ENCODE measurements at places on chromosomes 16 and 17. TPM values are rescaled to one million over a fixed set of nuclear protein-coding genes. Genes with fewer than 3 reads are reported as not detected.

- H3K4me1 ChIP-seq = no peaks in the 10 kb centered on the region
- no peaks in the 10 kb centered on the region for H3K36me3 ChIP-seq
- no peak overlapping the region for H3K4me3 ChIP-seq
- no peak overlapping the region for H3K27ac ChIP-seq
Measured at GRCh38 chr16:22267764-22268163, 29.4 kb upstream of the POLR3E start.

- no peak for DNase-seq
- no peaks in the 10 kb centered on the region for H3K27me3 ChIP-seq
- no peak overlapping the region for H3K27ac ChIP-seq
- H3K4me3 ChIP-seq = no peak overlapping the region
- no peaks in the 10 kb centered on the region for H3K4me1 ChIP-seq
Measured at GRCh38 chr16:75761108-75761507, 34.8 kb upstream of the CPHXL start.

- 0 out of 2 replicates have a peak, but pooled peaks cover 9% of the 10 kb centered on the region for H3K27me3 ChIP-seq
- H3K36me3 ChIP-seq = no peaks in the 10 kb centered on the region
Measured at GRCh38 chr16:53370827-53371226, 63.4 kb upstream of the RBL2 start.

- no peak for DNase-seq
- H3K4me3 ChIP-seq = no peak overlapping the region
- no peak overlapping the region for H3K27ac ChIP-seq
- H3K36me3 ChIP-seq = no peaks in the 10 kb centered on the region
- no peaks in the 10 kb centered on the region for H3K4me1 ChIP-seq
Measured at GRCh38 chr17:51344532-51344931, 84.2 kb downstream of the UTP18 start.

DNA sequence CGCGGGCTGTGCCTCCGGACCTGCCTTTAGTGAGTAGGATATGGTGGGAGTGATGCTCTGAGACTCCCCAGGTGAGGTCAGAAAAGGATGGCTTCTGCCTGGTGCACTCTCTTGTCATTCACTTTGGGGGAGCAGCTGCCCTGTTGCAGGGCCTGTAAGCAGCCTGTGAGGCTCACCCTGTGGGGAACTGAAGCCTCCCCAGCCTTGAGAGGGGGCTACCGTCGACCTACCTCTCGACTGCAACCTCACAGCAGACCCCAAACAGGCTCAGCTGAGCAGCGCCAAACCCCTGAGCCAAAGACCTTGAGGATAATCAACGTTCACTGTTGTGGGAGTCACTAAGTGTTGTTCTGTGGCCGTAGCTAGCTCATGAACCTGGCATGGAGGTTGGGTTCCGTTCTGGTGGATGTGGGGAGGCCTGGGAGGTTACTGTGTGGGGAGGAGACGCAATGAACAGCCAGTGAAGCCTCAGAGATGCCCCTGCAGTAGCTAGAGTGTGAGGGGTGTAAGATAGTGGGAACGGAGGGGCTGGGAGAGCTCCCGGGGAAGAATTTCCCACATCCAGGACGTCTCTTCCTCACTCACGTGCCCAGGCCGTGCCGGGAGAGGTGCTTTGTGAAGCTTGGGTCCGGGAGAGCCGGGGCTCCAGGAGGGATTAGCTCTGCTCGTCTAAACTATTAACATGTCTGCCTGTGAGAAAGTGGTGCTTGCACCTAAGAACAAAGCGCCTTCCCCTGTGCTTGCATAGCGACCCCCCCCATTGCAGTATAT lies 38.8 kb downstream of the METRNL start:
- no peaks in the 10 kb centered on the region for H3K4me1 ChIP-seq
- H3K36me3 ChIP-seq = no peaks in the 10 kb centered on the region
- H3K4me3 ChIP-seq = no peak overlapping the region
- no peak for DNase-seq
- H3K27me3 ChIP-seq = no peaks in the 10 kb centered on the region
- no peak overlapping the region for H3K27ac ChIP-seq

GRCh38 chr16:72991211-72991610 lies 56.7 kb downstream of the ZFHX3 start:
- no peaks in the 10 kb centered on the region for H3K27me3 ChIP-seq
- no peak for DNase-seq
- no peak overlapping the region for H3K4me3 ChIP-seq
- no peaks in the 10 kb centered on the region for H3K36me3 ChIP-seq

DNA sequence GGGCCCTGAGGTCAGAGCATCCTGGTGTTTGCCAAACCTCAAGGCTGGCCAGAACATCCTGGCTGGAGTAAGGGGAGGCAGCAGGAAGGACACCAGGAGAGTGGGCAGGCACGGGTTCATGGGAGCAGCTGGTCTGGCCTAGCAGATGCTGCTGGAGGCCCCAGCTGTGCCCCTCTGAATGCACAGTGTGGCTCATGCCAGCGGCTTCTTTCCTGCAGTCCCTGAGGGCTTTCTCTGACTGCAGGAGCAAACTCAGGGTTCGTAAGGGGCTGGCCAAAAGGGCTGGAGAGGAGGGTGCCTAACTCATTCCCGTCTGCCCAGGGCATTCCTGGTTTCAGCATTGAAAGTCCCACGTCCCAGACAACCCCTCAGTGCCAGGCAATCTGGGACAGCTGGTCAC lies 78.7 kb downstream of the ZDHHC7 start:
- H3K4me3 ChIP-seq = no peak overlapping the region
- DNase-seq = no peak
- H3K4me1 ChIP-seq = no peaks in the 10 kb centered on the region

DNA sequence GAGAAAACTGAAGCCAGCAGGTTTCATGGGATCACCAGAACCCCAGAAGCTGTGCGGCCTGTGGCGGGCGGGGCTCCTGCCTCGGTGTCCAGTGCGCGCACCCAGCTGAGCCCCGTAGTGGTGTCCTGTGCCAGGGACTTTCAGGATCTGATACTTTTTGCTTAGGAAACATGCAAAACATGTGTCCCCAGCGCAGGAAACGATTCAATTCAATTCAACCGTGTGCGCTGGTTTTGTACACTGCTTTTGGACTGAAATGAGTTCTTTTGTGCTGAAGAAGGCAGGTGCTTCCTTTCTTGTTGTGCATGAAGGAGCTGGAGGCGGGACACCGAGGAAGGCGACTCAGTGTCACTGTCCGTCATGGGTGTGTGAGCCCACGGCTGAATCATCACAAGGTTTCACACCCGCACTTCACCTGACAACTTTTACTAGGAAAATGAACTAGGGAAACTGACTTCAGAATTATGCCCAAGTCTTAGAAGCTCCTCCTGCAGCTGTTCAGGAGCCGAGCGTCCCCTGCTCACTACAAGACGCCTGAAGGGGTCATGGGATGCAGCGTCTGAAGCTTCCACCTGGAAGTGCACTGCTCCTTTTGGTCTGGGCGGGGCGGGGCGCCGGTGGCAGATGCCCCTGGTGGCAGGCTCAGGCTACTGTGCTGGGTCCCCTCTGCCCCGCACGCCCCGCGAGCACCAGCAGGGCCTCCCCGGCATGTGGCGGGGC lies 31.4 kb upstream of the ZNF750 start:
- no peak overlapping the region for H3K4me3 ChIP-seq
- no peaks in the 10 kb centered on the region for H3K27me3 ChIP-seq
- peaks cover 25% of the 10 kb centered on the region for H3K4me1 ChIP-seq
- H3K27ac ChIP-seq = no peak overlapping the region

DNA sequence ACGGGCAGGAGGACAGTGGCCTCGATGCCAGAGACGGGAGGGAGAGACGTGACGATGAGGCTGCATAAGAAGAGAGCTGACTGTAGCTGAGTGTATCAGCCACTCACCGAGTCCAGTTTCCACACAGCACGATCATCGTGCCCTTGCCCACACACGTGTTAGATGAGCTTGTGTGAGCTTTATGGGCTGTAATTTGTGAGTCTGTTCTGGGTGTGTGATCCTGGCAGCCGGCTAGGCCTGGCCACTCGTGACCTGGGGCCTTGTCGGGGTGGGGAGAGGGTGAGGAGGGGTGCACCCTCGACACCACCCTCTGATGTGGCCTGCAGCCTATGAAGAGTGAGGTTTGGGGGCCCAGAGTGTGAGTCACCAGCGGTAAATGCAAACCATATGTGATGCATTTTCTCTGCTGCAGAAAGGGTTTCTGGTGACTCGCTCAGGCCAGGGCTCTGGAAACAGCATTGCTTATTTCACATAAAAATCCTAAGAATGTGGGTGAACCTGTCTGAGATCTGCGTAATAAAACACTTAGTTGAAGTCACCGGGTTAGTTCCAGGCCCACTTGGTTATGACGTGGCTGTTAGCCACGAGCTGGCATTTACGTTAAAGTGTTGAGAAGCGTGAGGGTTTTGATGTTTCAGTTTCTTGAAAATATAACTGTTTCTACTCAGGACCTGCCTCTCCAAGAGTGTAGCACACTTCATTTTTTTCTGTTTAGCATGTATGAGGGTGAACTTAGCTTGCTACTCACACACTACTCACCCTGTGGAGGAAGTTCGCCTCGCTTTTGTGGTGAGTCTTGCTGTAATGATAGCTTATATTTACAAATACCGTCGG lies 4.2 kb downstream of the METRNL start:
- 0 out of 2 replicates have a peak, but pooled peaks cover 3% of the 10 kb centered on the region for H3K27me3 ChIP-seq
- H3K27ac ChIP-seq = peak overlapping the region; percentile 86
- DNase-seq = peak; percentile 69
- H3K36me3 ChIP-seq = no peaks in the 10 kb centered on the region
- peaks cover 36% of the 10 kb centered on the region for H3K4me1 ChIP-seq

DNA sequence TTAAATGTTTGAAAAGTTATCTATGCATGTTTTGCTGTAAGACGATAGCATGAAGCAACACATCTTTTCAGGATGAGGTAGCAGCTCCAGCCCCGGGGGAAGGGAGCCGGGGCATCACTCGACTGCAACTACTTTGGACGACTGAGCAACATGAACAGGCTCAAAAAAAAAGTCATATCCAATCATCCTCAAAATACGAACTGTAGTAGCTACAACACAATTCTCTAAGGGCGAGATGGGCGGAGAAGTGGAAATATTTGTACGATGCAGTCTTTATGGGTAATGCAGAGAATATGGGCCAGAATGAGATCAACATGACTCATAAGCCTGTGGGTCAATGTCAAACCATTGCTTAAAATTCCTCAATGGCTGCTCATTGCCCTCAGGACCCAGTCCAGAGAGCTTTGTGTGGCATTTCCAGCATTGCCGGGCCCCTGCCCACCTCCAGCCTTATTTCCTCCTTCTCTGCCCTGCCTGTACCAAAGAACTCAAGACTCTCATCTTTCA lies 17.7 kb upstream of the SMURF2 start:
- DNase-seq = peak; percentile 81
- no peaks in the 10 kb centered on the region for H3K27me3 ChIP-seq
- peak overlapping the region; percentile 42 for H3K4me3 ChIP-seq
- H3K27ac ChIP-seq = peak overlapping the region; percentile 96
- H3K36me3 ChIP-seq = no peaks in the 10 kb centered on the region
- H3K4me1 ChIP-seq = peaks cover 57% of the 10 kb centered on the region

DNA sequence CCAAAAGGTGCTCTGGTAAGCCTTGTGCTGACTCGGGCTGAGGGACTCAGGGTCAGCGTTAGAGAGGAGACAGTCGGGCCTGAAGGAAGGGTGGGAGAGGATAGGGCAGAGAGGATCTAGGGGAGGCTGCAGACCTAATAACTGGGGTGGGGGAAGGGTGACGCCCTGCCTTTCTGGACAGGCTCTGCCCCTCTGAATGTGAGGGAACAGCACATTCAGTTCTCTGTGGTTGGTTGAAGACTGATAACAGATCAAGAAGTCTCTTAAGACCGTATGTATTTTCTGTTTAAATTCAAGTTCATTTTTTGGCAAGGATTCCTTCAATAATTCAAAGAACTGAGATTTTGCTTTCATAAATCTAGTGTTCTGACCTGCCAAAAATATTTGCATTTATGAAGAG lies 56.2 kb upstream of the TEKT3 start:
- no peak for DNase-seq
- H3K27me3 ChIP-seq = peaks cover 27% of the 10 kb centered on the region
- H3K36me3 ChIP-seq = no peaks in the 10 kb centered on the region
- no peaks in the 10 kb centered on the region for H3K4me1 ChIP-seq

GRCh38 chr17:35210741-35211140 lies 16.5 kb upstream of the SLC35G3 start:
- no peaks in the 10 kb centered on the region for H3K36me3 ChIP-seq
- no peak for DNase-seq
- no peak overlapping the region for H3K4me3 ChIP-seq
- H3K27ac ChIP-seq = no peak overlapping the region

DNA sequence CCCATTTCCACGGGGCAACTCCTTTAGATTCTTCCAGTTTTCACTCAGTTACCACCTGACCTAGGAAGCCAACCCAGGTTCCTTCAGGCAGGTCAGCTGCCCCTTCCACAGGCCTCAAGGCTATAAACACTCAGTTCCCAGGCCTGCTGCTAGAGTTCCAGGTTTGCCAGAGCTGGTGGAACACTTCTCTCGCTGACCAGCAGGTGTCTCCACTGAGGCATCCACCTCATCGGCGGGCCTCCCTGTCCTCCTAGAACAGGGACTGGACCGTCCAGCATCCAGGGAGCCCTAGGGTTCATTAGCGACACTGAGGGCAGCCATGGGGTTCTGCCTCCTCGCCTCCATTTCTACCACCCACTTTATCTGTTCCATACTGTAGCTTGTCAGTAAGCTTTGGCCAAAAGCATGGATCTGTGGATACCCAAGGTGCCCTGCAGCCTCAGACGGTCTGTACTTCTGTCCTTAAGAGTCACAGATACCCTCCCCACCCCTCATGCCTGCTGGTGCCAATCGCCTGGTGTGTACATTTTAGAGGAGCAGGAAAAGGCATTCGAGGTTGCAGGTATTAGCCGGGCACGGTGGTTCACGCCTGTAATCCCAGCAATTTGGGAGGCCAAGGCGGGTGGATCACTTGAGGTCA lies 29.0 kb downstream of the PIMREG start:
- H3K4me3 ChIP-seq = no peak overlapping the region
- H3K27ac ChIP-seq = no peak overlapping the region
- H3K36me3 ChIP-seq = no peaks in the 10 kb centered on the region
- H3K4me1 ChIP-seq = peaks cover 32% of the 10 kb centered on the region
- peak; percentile 51 for DNase-seq
- no peaks in the 10 kb centered on the region for H3K27me3 ChIP-seq

DNA sequence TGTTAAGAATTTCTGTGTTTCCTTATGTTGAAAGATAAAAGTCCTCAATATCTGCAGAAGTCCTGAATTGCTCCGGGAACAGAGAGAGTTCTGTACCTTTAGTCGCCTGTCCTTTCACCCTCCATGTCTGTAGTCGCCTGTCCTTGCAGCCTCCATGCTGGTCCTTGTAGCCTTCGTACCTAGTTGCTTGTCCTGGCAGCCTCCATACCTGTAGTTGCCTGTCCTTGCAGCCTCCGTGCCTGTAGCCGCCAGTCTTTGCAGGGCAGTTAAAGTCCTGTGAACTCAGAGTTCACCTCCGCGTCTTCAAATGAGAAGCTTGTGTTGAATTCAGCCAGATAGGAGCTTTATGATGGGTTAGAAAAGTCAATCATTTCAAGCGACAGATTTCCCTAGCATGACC lies 19.5 kb upstream of the ITGAX start:
- H3K4me1 ChIP-seq = no peaks in the 10 kb centered on the region
- no peak overlapping the region for H3K27ac ChIP-seq
- peaks cover 39% of the 10 kb centered on the region for H3K27me3 ChIP-seq
- H3K36me3 ChIP-seq = no peaks in the 10 kb centered on the region
- no peak for DNase-seq
- no peak overlapping the region for H3K4me3 ChIP-seq

Gene NOXO1
- 12.7 TPM for total RNA-seq

Gene ERI2
- total RNA-seq = 25.6 TPM

Gene QRICH2
- total RNA-seq = 3.3 TPM

All from PC-9 (cell line).